Parietal lobe (tissue), 2 donors: ENCODE measurements at places on chromosomes 5 and 9. TPM values are rescaled to one million over a fixed set of nuclear protein-coding genes. Genes with fewer than 3 reads are reported as not detected.

The XPA gene
- total RNA-seq, result 32.6 TPM

The FBXL7 gene
- 5.0 TPM for total RNA-seq

The RNF183 gene
- total RNA-seq, result not detected

The GFI1B gene
- total RNA-seq, result not detected
